T-cell (primary cell): ENCODE measurements at places on chromosomes 1 and 21.

DNA sequence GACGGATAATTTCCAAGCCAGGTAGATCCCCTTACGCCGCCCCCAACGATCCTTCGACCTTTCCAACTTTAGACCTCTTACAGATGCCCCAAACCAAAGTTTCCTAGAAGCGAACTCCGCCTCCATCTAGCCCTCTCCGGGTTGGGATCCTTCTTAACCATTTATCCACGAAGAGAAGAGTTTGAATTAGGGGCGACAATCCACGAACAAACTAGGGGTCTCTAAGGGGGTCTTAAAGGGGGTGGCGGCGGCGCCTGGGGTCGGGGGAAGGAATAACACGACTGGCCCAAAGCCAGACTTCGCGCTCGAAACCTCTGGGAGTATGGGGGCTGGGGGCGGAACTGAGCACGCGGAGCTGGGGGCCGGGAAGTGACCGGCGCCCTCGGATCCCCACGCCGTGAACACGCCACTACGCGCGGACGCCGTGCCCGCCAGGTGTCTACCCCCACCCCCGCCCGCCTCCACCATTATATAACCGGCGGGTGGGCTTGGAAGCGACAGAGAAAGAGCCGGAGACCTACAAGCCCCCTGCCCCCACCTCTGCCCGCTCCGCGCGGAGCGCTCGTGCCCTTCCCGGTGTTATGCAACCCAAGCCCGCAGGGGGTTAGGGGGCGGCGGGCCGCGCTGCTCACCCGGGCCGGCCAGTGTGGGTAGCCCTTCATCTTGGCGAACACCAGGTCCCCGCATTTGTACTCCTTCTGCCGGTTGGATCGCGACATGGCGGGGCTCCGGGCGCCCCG is 594 bp downstream of the HDGF start:
- DNase-seq = peak; percentile 30

DNA sequence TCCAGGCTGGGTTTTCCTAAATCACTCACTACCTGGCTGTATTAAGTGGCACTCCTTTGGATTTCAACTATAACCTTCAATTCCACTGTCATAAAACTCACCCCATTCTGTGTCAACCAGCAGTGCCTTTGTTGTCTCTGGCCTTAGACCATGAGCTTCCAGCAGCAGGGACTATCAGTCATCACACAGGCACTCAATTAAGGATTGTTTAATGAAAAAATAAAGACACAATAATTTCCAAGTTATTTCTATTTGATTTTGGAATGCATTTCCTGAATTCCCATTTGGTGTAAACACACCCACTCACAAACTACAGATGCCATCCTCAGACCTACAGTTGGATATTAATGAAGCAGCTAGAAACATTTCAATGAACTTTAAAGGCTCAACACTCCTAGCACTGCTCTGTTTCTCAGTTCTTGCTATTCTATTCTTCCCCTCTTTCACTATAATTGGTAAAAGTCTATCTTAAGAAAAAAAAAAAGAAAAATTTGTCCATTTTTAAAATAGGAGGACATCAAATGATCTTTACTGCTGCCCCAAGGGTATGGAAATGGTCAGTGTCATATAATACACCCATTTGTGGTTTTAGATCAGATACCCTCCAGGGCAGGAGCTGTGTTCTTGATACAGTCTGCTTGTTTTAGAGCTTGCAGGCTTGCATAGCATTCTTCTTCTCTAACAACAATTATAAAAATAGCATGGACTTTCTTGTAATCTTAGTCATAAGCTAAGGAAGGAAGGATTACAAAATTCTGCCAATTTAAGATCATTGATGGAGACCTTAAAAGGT is 156.4 kb downstream of the PTGER3 start:
- DNase-seq = no peak

GRCh38 chr1:205926636-205927035 is 16.6 kb downstream of the SLC26A9 start:
- DNase-seq = no peak

GRCh38 chr1:203187304-203187685 is 791 bp upstream of the CHI3L1 start:
- DNase-seq = no peak

DNA sequence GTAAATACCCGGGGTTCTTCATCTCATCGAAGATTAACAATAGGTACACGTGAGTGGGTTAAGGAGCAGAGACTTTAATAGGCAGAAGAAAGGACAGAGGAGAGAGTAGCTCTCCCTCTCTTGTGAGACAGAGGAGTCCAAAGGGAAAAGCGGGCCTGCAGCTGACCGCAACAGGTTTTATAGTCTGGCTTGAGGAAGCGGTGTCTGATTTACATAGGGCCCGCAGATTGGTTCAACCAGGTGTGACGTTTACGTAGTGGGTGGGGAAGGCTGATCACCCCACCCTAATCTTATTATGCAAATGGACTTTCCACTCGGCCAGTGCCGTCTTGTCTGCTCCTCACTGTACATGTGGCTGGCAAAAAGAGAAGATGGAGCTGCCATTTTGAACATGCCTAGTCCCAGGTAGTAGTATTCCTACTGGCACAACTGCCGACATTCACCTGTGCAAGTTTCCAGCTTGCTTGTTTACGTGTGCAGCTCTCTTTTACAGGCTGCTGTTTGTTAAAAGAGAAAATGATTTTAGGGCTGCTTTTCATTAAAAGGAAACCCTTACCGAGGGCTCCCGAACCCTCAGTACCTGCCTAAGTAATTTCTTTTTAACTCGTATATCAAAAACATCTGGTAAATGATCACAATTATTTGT is 10.6 kb downstream of the CDC14A start:
- no peak for DNase-seq

- DNase-seq = no peak
These were observed 498.9 kb downstream of the NPHP4 start for GRCh38 chr1:5493275-5493674.

GRCh38 chr21:45651921-45652320 is 8.4 kb downstream of the PCBP3 start:
- DNase-seq = no peak

DNA sequence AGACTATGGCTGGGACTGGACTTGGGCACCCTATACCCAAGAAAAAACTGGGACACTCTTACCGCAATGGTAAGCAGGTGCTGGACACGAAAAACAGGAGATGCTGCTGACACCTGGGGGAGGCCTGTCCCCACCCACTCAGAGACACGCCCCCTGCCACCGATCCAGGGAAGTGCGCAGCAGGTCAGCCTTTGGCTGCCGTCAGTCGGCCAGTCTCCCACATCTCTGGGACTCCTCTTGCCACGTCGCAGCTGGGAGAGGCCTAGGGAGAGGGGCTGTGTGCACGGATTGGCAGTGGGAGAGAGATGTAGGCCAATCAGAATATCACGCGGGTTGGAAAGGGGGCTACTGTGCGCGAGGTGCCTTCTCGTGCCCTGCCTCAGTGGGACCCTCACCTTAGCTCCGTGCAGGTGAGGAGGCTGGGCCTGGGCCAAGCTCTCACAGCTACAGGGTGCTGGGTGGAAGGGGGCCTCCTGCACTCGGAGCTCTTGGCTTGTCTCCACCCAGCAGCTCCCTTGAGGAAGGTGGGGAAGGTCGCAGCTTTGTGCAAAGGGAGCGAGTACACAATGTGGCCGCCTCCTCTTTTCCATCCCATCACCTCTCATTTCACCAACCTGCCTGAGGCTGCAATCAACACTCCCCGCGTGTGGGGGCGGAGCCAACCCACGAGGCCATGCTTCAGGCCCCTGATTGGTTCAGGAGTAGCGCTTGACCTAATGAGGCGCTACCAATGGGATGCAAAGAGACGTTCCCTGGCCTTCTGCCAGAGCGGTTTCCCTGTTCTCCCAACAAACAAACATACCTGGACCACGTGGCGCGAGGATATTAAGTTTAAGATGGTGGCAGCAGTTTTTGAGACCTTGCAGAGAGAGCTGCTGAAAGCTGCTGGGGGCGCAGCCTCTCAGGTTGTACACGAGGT is 25.7 kb upstream of the LDLRAP1 start:
- DNase-seq = no peak

DNA sequence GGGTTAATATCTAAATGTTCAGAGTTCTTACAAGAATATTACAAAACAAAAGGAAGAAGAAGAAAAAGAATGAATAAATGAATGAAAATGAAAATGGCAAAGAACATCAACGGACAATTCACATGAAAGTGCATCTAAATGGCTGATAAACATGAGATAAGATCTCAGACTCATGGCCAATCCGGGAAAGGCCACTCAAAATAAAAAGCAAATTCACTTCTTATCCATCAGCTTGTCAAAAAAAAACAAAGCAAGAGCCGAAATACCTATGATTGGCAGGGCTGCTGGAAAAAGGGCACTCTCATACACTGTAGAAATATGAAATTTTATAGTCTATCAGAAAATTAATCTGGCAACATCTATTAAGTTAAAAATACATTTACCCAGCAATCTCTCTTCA is 103.6 kb upstream of the EDEM3 start:
- DNase-seq = no peak

- DNase-seq = peak; percentile 18
These were observed 22.9 kb upstream of the DISC1 start for GRCh38 chr1:231603598-231604275.

GRCh38 chr1:30294508-30294907 is 428.9 kb downstream of the MATN1 start:
- DNase-seq = no peak

DNA sequence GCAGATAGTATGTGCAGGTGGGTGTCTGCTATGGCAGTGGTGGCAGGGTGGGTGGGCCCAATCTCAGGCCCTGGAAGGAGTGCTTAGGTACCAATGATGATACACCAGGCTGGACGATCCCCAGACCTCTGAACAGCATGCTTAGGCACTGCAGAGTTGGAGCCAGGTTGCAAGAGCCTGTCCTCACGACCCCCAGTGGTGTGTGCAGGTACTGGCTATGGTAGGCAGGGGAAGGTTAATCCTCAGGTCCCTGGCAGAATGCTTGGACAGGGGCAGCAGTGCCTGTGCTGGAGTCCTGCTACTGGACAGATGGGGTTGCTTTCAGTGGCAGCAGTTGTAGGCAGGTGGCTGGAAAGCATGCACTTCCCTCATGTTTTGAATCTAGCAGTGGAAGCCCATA is 100.5 kb upstream of the NEK7 start:
- no peak for DNase-seq

DNA sequence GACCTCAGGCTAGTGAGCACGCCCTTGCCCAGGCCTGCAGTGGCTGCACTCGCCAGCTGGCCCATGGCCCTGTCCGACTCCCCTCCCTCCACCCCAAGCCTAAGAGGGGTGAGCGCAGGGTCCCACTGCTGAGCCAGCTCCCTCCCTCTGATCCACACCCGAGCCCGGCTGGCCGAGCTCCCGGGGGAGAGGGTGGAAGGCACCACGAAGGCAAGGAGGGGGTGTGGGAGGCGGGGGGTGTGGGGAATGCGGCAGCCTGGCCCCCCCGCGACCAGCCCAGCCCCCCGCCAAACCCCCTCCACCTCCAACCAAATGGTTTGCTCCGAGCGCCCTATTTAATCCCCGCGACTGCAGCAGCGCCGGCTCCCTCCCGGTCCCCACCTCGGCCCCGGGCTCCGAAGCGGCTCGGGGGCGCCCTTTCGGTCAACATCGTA is at the start of gene CADM3:
Gene CADM3, plus strand, starts transcription at position 362 of the 434 bp plus-strand sequence. CDS start 151 bp downstream, outside the sequence.
- no peak for DNase-seq

DNA sequence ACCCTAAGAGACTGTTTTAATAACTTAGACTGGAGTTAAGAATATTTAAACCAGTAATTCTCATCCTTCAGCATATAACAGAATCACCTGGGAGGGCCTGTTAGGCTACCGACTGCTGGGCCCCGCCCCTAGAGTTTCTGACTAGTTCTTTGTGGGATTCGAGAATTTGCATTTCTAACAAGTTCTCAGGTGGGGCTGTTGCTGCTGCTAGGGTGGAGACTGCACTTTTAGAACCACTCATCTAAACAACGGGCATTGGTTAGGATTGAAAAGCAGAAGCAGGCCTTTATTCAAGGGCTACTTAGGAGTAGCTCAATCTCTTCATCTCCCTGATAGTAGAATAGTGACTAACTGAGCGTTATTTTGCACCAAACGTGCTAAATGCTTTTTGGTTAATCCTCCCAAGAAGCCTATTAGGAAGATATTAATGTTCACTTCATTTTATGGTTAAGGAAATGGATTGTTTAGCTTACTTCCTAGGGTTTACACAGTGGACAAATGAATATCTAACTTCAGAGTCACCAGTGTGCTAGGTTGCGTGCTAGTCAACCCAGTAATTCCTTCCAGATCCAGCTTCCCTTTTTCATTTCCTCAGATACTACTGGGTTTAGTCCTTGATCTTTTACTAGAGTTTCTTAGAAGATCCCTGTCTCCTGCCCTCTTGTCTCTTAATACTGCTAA is 31.1 kb upstream of the UAP1 start:
- DNase-seq = no peak

GRCh38 chr21:33334824-33335223 is 10.1 kb downstream of the IFNAR1 start:
- no peak for DNase-seq

DNA sequence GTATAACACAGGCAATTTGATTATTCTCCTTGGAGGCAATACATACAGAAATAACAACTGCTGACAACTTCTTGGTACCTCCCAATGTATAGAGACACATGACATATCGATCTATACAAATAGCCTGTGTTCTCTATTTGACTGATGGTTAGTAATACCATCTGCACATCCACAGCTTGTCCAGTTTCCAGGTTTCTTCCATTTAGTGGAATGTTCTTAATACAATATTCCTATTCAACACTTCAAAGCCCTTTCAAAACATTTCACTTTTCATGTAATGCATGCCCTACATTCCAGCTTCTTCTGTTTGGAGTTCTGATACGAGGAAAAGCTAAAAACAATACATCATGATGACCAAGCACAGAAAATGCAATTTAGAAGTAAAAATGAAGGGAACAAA is 37.0 kb upstream of the GORAB start:
- DNase-seq = no peak

DNA sequence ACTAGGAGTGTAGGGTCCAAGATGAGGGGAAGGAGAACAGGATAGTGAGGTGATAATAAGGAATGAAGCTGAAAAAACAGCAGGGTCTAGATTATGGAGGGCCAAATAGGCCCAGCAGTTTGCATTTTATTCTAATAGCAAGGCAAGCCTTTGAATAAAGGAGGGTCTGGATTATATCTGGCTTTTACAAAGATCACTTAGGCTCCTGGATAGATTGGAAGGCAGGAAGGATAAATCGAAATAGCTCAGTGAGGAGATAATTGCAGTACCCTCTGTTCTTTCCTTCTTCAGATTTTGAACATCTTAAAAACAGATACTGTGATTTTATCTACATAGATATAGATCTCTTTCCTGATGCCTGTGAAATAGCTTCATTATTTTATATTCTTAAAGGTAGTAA is 53.8 kb upstream of the PTGFR start:
- no peak for DNase-seq

- DNase-seq = no peak
These were observed 89.5 kb downstream of the DDAH1 start for GRCh38 chr1:85375493-85375892.
